ENCODE measurements at places on chromosomes 7 and 10. TPM values are rescaled to one million over a fixed set of nuclear protein-coding genes. Genes with fewer than 3 reads are reported as not detected.

The SLC16A9 gene
- total RNA-seq: not detected

The ZNF680 gene
- 11.4 TPM for total RNA-seq

The PAPSS2 gene
- total RNA-seq: 12.2 TPM

The TMEM236 gene
- 0.39 TPM for total RNA-seq

The UCN3 gene
- not detected for total RNA-seq

The RPEL1 gene
- not detected for total RNA-seq

The GPC2 gene
- 3.1 TPM for total RNA-seq

The PIP4K2A gene
- 24.3 TPM for total RNA-seq

The TBXAS1 gene
- total RNA-seq: 5.0 TPM

The MORN4 gene
- 1.6 TPM for total RNA-seq

The TWIST1 gene
- 6.3 TPM for total RNA-seq

The HSPA12A gene
- total RNA-seq: 4.3 TPM

The ZNF804B gene
- total RNA-seq: not detected

The ZNF503 gene
- 18.1 TPM for total RNA-seq

The RASA4B gene
- total RNA-seq: 0.65 TPM

The NME8 gene
- not detected for total RNA-seq

The LARP4B gene
- 44.5 TPM for total RNA-seq

The EVX1 gene
- total RNA-seq: not detected

The HGF gene
- 0.39 TPM for total RNA-seq

The BMS1 gene
- total RNA-seq: 17.9 TPM

The CALD1 gene
- total RNA-seq: 316 TPM

The FOXP2 gene
- 0.54 TPM for total RNA-seq

The FRMD4A gene
- total RNA-seq: 25.5 TPM

The BLNK gene
- total RNA-seq: 25.5 TPM

Data from placental epithelial cell (primary cell).